ENCODE measurements at places on chromosomes 16 and 17.

GRCh38 chr16:66207139-66207882 is 159.2 kb upstream of the CDH5 start:
- no peak for DNase-seq

GRCh38 chr17:28487881-28488532 is 14.6 kb downstream of the SLC13A2 start:
- DNase-seq: no peak

- no peak for DNase-seq
Observed at GRCh38 chr16:19923396-19923795, 38.7 kb upstream of the GPRC5B start.

GRCh38 chr17:48545539-48545938 is 630 bp upstream of the HOXB2 start:
- DNase-seq: no peak

DNA sequence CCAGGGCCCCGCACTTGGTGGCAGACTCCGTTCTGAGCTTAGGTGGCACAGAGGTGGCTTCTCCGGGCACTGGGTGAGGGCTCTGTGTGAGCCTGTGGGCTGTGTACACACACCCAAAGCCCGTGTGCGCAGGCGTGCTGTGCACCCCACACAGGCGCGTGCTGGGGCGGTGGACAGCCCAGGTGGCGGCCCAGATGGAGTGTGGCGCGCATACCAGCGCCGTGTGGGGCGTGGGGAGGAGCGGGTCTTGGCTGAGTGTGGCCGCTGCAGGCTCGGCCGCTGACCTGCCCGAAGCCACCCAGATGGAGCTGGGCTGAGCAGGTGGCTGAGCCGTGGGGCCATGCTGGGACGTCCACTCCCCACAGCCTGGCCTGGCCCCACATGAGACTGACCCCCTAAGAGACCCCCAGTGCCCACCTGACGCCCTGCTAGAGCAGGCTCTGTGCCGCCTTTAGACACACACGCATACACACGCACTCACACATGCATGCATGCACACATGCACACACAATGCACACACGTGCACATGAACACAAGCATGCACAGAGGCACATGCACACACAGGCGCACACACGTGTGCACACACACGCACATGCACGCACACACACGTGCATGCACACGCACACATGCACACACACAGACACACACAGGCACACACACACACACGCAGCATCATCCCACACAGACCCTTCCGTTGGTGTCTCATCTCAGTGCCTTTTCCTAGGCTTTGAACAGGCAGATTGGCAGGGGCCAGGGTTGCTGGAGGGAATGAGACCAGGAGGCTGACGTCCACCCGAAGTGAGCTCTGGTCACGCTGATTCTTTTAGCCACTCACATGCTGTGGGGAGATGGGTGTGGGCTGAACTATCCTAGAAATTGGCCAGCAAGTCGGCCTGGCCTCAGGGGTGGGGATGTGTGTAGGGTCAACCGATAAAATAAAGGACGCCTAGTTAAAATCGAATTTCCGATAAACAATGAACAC is 2.1 kb downstream of the PRR35 start:
- no peak for DNase-seq

DNA sequence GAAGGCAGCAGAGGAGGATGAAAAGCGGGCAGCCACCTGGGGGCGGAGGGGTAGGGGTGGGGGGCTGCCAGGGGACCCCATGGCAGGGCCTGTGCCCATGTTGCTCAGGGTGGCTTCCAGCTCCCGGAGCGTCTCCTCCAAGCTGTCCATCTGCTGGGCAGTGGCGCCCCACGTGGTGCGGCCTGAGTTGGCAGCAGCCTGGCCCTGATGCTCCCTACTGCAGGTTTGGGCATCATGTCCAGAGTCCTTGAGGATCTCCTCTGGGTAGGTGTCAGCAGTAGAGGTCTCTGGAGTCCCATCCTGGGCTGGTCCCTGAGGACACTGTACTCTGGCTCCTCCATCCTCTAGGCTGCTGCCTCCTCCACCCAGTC is 60.9 kb downstream of the SRCIN1 start:
- DNase-seq: no peak

GRCh38 chr17:82752371-82753200 is 721 bp downstream of the TBCD start:
- no peak for DNase-seq

GRCh38 chr16:29029168-29029994 is 44.5 kb downstream of the LAT start:
- peak; percentile 53 for DNase-seq

- no peak for DNase-seq
Observed at GRCh38 chr16:694187-694862, 4.1 kb upstream of the WDR24 start.

- DNase-seq: no peak
Observed at GRCh38 chr16:81676066-81676882, 102.8 kb upstream of the PLCG2 start.

DNA sequence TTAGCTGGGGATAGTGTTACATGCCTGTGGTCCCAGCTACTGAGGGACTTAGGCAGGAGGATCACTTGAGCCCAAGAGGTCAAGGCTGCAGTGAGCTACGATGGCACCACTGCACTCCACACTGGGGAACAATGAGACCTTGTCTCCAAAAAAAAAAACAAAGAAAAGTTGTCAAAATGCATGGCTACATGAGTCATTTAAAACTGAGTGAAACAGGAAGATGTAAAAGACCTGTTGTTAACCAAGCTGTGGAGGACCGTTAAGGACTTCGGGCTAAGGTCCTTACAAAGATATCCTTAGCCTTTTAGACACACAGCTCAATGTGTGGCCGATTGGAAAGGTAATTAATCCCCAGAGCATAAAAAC is 25.1 kb downstream of the ZP2 start:
- no peak for DNase-seq

GRCh38 chr16:46948548-46949166 is 24.8 kb downstream of the DNAJA2 start:
- DNase-seq: no peak

- no peak for DNase-seq
Observed at GRCh38 chr17:8468127-8468526, 32.4 kb downstream of the NDEL1 start.

GRCh38 chr17:37107406-37108083 is 158.8 kb downstream of the AATF start:
- DNase-seq: no peak

DNA sequence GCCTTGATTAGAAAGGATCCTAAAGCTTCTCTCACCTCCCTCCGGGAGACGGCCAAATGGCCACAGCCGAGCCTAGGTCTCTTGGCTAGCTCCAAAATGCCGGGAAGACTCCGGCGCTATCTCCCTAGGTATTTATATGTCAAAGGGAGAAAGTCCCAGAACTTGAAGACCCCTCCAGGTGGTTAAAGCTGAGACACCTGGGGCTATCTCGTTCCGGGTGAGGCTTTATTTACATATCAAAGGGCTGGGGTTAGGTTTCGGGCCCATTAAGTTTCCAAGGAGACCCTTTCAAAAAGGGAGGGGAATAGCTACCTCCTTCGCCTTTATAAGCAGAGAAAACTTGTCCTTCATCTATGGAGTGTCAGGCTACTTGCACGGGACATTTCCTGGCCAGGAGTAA is 70.9 kb upstream of the KIFC3 start:
- no peak for DNase-seq

DNA sequence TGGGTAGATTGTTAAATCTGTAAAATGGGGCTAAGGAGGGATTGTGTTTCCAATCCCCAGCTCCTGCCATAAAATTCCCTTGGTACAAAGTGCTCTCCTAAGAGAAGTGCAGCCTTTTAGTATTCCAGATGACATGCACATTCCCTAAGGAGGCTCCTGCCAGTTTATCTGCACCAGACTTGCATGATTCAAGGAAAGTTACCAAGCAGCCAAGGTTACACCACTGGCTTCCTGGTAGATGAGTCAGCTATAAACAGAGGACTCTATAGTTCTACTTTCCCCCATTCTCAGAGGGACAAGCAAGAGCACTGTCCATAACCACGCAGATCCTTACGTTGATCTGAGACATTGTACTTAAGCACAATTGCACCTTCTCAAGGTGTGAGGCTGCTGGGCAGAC is 1.9 kb downstream of the CALB2 start:
- DNase-seq: peak; percentile 89

- no peak for DNase-seq
Observed at GRCh38 chr17:76267051-76267576, 2.0 kb downstream of the UBALD2 start.

GRCh38 chr17:40443196-40443987 is at the start of gene IGFBP4:
Gene IGFBP4 (plus strand): TSS chr17:40443450. CDS start chr17:40443736, 286 bp downstream.
- DNase-seq: no peak

DNA sequence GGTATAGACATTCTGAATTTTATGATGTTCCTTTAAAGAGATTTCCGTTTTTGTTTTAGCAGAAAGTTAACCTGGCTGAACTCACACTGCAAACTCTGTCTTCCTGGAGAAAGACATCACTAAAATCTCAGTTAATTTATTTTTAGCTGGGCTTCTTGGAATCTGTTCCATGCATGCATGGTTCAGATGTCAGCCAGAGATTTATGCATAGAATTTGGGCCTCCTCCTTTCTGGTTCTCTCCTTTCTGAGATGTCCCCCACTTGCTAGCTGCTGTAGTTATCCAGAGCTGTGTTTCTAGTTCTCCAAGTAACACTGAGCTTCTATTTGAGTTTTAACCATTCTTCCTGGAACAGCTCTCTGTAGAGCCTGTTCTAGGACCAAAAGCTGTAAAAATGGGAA is 77.3 kb upstream of the TANC2 start:
- no peak for DNase-seq

DNA sequence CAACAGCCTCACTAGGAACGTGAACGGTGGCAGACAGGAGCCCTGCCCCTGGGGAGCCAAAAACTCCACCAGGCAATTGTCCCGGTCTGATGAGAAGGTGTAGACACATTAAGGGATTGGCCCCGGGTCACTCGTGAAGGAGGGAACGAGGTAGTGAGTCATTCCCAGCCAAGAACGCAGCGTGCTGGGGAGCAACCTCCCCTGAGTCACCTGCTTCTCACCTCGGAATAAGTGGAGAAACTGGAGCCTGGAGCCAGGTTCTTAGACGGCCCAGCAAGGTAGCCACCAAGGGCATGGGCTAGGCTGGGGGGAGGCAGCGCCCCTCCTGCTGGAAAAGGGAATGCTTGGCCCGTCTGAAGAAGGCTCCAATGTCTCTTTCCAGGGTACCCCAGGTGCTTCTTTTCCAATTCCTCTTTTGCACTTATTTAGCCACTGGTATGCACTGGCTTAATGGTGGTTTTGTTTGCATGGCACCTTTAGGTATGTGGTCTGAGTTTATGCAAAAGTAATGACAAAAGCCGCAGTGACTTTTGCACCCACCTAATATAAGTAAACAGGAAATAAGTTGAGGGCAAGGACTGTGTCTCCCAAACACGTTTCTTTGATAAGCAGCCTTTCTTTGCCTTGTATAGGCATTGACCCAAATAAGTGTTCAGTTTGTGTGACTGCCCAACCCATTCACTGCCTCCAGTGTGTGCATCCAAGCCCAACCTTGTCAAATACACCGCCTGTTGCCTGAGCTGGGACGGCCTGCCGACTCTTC is 1.8 kb upstream of the HELZ start:
- DNase-seq: no peak

Data from HS-5 (cell line).